ENCODE measurements at places on chromosomes 1 and 21. TPM values are rescaled to one million over a fixed set of nuclear protein-coding genes. Genes with fewer than 3 reads are reported as not detected.

CDC42BPA gene
- total RNA-seq, result 10.6 TPM

SHC1 gene
- 127 TPM for total RNA-seq

AK2 gene
- 155 TPM for total RNA-seq

AMPD2 gene
- total RNA-seq, result 26.6 TPM

LCE6A gene
- not detected for total RNA-seq

All from A549 treated with ZK216348 at 1 μM for 4 hours (cell line).